ENCODE measurements at places on chromosomes 13 and 19.

DNA sequence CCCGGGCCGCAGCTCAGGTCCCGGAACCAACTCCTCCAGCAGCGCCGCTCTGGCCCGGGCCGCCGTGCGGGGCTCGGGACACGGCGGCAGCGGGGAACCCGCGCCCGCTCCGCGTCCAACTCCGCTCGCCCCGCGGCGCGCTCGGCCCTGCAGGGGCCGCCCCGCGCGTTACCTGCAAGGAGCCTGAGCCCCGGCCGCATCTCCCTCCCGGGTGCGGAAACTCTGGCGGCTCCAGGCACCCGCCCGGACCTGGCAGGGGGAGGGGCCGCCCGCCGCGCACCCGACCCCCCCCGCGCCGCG lies at the start of gene TMTC4:
TMTC4 (minus strand) TSS at position 224 of the 300 bp plus-strand sequence. CDS start 4,433 bp downstream, outside the sequence.
- DNase-seq = no peak

- DNase-seq = no peak
Measured at GRCh38 chr19:29781386-29782259, 30.2 kb upstream of the CCNE1 start.

- DNase-seq = no peak
Measured at GRCh38 chr19:16703677-16704076, 16.0 kb upstream of the NWD1 start.

GRCh38 chr19:32691952-32692726 lies 518 bp downstream of the NUDT19 start:
- DNase-seq = peak; percentile 51

DNA sequence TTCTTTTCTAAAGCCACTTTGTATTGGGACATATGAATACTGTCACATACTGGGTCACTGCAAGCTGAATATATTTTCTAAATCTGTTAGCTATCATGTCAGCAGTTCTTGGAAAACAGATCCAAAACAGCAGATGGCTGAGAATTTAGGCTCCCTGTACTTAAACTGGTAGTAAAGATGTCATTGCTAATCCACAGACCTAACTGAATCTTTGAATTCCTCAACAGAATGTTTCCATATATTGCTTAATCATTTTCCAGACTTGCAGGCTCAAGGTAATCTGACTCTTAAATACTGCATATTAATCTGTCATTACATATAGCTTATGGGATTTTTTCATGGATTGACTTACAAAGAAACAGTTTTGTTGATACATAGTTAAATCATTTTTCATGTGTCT lies 639.0 kb upstream of the KLHL1 start:
- no peak for DNase-seq

- DNase-seq = no peak
Measured at GRCh38 chr13:114107686-114108081, 24.7 kb downstream of the RASA3 start.

GRCh38 chr13:74767050-74767449 lies 632.8 kb upstream of the KLF12 start:
- no peak for DNase-seq

DNA sequence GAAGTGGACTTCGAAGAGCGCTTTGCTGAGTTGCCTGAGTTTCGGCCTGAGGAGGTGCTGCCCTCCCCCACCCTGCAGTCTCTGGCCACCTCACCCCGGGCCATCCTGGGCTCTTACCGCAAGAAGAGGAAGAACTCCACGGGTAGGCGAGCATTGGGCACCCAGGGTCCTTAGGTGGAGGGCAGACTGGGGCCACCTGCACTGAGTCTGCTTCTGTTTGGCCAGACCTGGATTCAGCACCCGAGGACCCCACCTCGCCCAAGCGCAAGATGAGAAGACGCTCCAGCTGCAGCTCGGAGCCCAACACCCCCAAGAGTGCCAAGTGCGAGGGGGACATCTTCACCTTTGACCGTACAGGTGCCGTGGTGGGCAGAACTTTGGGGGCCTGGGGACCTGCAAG lies 8.0 kb upstream of the PRR19 start:
- no peak for DNase-seq

DNA sequence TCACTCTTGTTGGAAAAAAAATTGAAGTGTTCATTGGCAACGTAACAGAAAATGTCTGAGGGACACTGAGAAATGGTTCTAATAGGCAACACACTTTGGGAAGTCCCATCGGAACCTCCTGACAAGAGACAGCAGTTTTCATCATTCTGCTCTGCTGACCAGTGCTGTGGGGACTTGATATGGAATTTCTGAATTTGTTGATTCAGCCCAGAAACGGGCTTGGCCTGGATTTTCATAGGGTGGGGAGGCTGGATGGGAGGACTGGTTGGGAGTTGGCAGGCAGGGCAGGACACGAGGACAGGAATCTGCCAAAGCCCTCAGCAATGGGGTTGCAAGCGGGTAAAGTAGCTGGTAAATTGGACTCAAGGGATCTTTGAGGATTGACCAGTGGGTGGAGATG lies 96.5 kb downstream of the DCT start:
- no peak for DNase-seq

- DNase-seq = no peak
Measured at GRCh38 chr13:44191504-44192171, 182.0 kb upstream of the SERP2 start.

GRCh38 chr13:48094404-48094780 lies 512 bp downstream of the MED4 start:
- DNase-seq = no peak

DNA sequence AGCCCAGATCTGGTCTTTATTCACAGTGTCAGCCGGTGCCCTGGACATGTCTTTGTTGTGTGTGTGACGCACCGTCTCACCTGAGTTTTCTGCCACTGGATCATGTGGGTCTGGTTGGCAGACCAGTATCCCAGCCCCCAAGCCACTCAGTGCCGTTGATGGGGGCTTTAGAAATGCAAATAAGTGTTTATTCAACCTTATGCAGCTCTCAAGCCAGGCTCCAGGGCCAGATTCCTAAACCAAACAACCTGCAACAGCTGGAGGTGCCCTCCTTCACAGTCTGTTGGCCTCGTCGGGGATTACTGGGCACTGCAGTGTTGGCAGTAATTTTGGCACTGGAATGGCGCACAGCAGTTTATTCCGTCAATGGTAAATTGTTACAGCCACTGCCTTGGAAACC lies 21.6 kb downstream of the FAM124A start:
- DNase-seq = no peak

DNA sequence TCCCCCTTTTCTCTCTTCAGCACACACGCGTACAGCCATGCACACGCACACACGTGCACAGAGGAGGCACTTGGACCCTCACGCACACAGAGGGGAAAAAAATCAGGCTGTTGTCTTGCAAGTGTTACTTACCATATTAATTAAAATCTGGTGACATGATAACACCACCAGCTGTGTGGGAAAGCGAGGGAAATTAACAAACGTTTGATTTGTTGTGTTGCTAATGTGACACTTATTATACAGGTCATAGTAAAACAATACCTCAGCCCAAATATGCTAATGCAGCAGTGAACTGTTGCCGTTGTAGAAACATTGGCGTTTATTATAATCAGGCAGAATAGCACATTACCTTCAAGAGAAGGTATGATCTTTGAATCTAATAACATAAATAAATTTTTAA lies 211.7 kb downstream of the TEX29 start:
- DNase-seq = no peak

DNA sequence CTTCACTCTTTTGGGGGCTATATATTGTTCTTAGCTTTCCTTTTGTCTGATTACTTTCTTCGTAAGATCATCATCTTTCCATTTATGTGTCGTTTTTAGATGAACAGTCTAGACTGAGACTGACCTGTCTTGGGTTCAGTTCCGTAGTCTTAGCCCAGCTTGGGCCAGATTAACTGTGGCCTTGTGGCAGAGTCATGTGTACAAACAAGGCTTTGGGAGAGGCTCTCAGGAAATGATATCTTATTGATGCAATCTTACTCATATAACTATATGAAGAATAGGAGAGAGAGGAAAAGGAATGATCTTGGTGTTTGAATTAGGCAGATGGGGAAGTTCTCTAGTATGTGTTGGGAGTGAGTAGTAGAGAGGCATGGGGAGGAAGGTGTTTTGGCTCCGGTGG lies 6.8 kb upstream of the ERCC5 start:
- no peak for DNase-seq

DNA sequence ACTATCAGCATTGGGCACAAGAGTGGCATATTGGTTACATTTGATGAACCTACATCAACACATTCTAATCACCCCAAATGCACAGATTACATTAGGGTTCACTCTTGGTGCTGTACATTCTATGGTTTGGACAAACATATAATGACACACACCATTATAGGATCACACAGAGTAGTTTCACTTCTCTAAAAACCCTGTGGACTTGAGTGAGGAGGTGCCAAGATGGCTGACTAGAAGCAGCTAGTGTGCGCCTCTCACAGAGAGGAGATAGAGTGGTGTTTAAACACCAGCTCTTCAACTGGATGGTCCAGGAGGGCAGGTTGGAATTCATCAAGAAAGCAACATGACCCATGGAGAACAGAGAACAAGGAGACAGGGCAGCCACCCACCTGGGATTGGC lies 265.6 kb downstream of the TDRD3 start:
- no peak for DNase-seq
